ENCODE measurements at places on chromosomes 16 and 17.

DNA sequence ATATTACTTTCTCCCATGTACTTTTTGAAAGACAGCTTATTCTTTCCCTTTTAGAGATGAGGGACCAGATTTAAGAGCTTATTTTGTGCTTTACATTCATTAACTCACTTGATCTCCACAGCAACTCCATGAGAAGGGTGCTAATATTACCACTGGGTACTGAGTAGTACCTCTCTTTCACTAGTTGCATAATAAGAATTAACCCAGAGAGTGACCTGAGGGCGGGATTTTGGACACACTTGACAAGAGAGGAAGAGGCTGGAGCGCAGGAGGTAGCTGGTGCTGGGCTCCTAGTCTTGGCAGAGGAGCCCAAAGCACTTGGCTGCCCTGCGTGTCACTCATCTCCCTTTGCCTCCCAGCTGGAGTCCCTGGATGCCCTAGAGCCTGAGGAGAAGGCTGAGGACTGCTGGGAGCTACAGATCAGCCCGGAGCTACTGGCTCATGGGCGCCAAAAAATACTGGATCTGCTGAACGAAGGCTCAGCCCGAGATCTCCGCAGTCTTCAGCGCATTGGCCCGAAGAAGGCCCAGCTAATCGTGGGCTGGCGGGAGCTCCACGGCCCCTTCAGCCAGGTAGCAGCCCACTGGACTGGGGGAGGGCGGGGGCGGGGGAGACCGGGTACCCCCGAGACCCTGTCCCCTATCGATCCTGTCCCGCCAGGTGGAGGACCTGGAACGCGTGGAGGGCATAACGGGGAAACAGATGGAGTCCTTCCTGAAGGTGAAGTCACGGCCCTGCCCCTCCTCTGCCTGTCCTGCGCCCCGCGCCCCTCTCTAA, 1.7 kb upstream of the MAZ start:
- DNase-seq = no peak

DNA sequence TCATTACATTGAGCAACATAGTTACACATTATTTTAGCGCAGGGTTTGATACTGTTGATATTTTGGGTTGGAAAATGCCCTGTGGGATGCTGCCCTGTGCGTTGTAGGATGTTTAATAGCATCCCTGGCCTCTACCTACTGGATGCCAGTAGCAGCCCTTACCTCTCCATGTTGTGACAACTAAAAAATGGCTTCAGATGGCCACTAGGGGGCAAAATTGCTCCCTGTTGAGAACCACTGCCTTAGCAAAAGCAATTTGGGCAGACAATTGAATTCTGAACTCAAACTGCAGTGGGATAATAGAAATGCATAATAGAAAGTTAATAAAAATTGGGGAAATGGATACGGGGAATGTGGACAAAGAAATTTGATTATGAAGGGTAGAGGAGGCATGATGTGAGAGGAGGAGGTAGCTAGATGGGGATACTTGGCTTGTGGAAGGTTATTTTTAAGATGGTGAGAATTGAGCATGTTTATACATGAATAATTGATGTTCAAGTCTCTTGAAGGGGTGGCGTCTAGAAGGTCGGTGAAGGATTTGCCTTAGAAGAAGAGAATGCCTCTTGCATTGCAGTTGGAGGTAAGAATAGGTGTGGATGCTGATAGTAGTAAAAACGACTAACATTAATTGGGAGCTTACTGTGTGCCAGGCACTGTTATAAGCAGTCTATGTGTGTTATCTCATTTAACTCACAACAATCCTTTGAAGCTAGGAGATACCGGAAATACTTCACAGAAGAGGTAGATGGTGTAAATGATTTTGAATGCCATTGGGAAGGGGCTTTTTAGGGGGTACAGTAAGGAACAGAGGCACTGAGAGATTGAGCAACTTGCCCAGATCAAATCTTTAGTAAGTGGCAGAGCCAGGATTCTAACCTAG, 19.0 kb downstream of the HEATR9 start:
- peak; percentile 34 for DNase-seq

- no peak for DNase-seq
Observed at GRCh38 chr17:14826358-14826757, 438.8 kb downstream of the PMP22 start.

- no peak for DNase-seq
Observed at GRCh38 chr16:64971171-64971570, 150.7 kb downstream of the CDH11 start.

DNA sequence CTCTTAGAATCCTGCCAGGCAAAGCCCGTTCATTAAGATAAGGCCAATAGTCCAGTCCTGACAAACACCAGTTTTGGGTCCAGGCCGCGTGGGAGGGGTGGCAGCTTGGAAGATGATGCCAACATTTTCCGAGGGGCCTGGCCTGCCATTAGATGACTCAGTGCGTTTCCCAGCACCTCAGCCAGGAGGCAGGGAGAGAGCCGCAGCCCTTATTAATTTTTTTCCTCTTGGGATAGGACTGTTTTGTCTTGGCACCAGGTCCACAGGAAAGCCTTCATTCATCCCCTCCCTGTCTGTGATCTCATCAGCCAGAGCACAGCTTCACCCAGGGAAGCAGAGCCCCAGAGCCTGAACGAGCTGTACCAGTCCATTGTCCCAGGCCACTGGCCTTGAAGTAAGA, 4.7 kb upstream of the NDEL1 start:
- no peak for DNase-seq

All from stimulated activated CD8-positive, alpha-beta memory T cell treated with anti-CD3 and anti-CD28 coated beads, Interleukin-7, amount 100 ng/mL, for 4 hours (primary cell).